Heart right ventricle (tissue), 16 donors: ENCODE measurements at places on chromosomes 3 and 15. TPM values are rescaled to one million over a fixed set of nuclear protein-coding genes. Genes with fewer than 3 reads are reported as not detected.

GRCh38 chr15:65217526-65218482 lies 6.5 kb upstream of the CILP start:
- H3K4me1 ChIP-seq, result no peaks in the 10 kb centered on the region
- H3K36me3 ChIP-seq, result no peaks in the 10 kb centered on the region
- no peak for DNase-seq
- no peaks in the 10 kb centered on the region for H3K27me3 ChIP-seq
- H3K4me3 ChIP-seq, result no peak overlapping the region

GRCh38 chr3:40118091-40118490 lies 191.4 kb upstream of the EIF1B start:
- no peak overlapping the region for H3K4me3 ChIP-seq
- H3K36me3 ChIP-seq, result no peaks in the 10 kb centered on the region
- H3K4me1 ChIP-seq, result no peaks in the 10 kb centered on the region
- DNase-seq, result no peak
- no peak overlapping the region for H3K27ac ChIP-seq

DNA sequence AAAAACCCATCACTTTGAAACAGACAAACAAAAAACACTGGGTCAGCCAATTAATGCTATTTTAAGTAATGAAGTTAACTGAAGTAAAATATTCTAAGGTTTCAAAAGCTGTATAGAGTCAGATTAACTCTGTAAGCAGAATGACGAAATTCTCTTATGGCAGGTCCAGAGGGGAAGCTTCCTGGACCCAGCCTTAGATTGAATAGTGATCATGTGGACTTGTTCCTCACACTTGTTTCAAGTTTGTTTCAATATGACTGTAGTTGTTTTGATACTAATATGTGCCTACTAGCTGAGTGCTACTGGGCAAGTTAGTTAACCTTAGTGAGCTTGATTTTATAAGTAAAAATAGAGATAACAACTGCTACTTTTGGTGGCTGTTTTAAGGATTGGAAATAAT lies 32.6 kb downstream of the PLS1 start:
- H3K4me1 ChIP-seq, result no peaks in the 10 kb centered on the region
- H3K4me3 ChIP-seq, result no peak overlapping the region
- no peaks in the 10 kb centered on the region for H3K36me3 ChIP-seq
- H3K27ac ChIP-seq, result no peak overlapping the region

DNA sequence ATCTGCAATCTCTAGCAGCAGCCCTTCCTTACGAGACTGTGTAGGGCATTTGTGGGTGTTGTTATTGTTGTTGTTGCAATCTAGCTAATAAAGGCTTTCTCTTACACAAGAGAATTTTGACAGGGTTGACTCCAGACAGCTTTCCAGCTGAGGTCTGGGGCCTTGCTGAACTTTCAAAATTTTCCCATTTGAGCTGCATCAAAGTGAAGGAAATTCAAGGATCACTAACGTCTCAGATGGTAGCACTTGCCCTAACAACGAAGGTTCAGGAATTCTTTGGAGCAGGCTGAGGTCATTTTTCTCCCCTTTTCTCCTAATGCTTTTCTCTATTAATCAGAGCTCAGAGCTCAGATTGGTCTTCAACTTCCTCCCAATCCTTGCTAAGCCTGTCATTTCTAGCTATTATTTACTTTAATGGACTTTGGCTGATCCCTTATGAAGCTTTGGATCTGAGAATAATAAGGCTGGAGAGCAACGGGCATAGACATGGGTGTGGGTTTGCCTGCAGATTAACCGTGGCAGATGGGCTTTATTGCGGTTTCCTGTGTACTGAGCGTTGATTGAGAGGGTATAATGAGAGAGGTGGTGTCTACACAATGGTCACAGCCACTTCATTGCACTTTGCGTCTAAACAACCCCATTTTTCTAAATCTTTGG lies 614.0 kb upstream of the AGTR1 start:
- no peak overlapping the region for H3K27ac ChIP-seq
- H3K36me3 ChIP-seq, result no peaks in the 10 kb centered on the region
- peaks cover 5% of the 10 kb centered on the region for H3K4me1 ChIP-seq
- no peak overlapping the region for H3K4me3 ChIP-seq

Gene NOX5
- 0.18 TPM for total RNA-seq

Gene LMCD1
- total RNA-seq, result 35.8 TPM

Gene PPM1L
- total RNA-seq, result 39.6 TPM

Gene GATM
- total RNA-seq, result 61.5 TPM

Gene TIGIT
- total RNA-seq, result 0.07 TPM

Gene LMAN1L
- 33.8 TPM for total RNA-seq
